HepG2 (cell line): ENCODE measurements at places on chromosomes 7 and 10. TPM values are rescaled to one million over a fixed set of nuclear protein-coding genes. Genes with fewer than 3 reads are reported as not detected.
A peak's percentile ranks its signal among the peaks of the same experiment; 100 is the strongest.

The GALNT17 gene
- total RNA-seq: not detected in 2 replicates

The DNAJC12 gene
- 11.6 and 14.4 TPM in 2 replicates for total RNA-seq

The MLXIPL gene
- 17.2 and 51.6 TPM in 2 replicates for total RNA-seq

The PGAM2 gene
- total RNA-seq: 0.22 TPM in 1 of 2 replicates, not detected in the other

The CALHM3 gene
- not detected in 2 replicates for total RNA-seq

- H3K36me3 ChIP-seq: no peaks in the 10 kb centered on the region
- no peak overlapping the region for H3K27ac ChIP-seq
- no peaks in the 10 kb centered on the region for H3K4me1 ChIP-seq
Observed at GRCh38 chr10:114577133-114577532, 80.9 kb downstream of the ABLIM1 start.

DNA sequence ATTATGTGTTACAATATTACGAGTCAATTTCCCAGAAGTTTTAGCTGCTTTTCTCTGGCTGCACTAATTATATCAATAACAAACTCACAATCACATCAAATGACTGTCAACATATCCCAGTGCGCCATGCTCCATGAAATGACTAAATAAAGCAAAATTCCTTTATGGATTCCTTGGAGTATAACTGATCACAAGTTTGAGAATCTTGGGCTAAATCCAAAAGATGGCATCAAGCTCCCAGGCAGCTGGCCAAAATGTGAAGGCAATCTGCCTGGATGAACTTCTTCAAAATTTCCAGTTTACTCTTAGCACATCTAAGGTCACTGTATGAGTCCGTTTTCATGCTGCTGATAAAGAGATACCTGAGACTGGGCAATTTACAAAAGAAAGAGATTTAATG, 210.8 kb downstream of the CCSER2 start:
- no peak for DNase-seq
- no peak overlapping the region for H3K27ac ChIP-seq
- H3K27me3 ChIP-seq: 0 out of 3 replicates have a peak, but pooled peaks cover 5% of the 10 kb centered on the region
- no peaks in the 10 kb centered on the region for H3K36me3 ChIP-seq
- peaks cover 51% of the 10 kb centered on the region for H3K4me1 ChIP-seq

DNA sequence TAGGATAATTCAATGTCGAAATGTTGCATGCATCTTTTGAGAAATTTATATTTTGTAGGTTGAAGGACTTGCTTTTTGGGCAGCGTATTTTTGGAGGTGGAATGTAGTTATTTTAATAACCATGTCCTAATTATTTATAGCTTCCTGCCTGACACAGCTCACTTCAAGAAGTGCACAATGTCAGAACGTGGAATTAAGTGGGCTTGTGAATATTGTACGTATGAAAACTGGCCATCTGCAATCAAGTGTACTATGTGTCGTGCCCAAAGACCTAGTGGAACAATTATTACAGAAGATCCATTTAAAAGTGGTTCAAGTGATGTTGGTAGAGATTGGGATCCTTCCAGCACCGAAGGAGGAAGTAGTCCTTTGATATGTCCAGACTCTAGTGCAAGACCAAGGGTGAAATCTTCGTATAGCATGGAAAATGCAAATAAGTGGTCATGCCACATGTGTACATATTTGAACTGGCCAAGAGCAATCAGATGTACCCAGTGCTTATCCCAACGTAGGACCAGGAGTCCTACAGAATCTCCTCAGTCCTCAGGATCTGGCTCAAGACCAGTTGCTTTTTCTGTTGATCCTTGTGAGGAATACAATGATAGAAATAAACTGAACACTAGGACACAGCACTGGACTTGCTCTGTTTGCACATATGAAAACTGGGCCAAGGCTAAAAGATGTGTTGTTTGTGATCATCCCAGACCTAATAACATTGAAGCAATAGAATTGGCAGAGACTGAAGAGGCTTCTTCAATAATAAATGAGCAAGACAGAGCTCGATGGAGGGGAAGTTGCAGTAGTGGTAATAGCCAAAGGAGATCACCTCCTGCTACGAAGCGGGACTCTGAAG, 620 bp downstream of the ZRANB1 start:
- peaks cover 15% of the 10 kb centered on the region; the same call in 2 of the 3 replicates for H3K36me3 ChIP-seq
- no peaks in the 10 kb centered on the region for H3K4me1 ChIP-seq
- H3K4me3 ChIP-seq: no peak overlapping the region
- no peak for DNase-seq

DNA sequence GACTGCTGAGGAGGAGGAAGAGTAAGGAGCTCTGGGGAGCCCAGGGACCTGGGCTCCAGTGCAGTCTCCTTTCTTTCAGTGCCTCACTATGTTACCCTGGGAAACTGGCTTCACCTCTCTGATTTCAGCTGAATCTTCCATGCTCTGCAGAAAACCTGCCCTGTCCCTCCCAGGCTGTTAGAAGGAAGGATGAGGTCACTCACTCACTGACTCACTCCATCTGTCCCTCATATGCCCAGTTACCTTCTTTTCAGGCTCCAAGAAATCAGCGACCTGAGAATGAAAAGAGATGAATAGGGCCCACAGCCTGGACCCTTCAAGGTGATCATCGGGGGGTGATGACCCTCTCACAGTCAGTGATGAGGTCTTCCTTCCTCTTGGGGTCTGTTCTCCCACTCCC, 481 bp downstream of the SFTPA2 start:
- H3K4me1 ChIP-seq: peaks cover 9% of the 10 kb centered on the region; the same call in 1 of the 2 replicates
- peaks cover 1% of the 10 kb centered on the region for H3K27me3 ChIP-seq
- H3K27ac ChIP-seq: no peak overlapping the region
- no peak for DNase-seq
- no peaks in the 10 kb centered on the region for H3K36me3 ChIP-seq

GRCh38 chr7:116629051-116629463, 42.9 kb upstream of the MET start:
- H3K4me1 ChIP-seq: peaks cover 14% of the 10 kb centered on the region
- H3K27ac ChIP-seq: no peak overlapping the region
- no peak for DNase-seq

- no peaks in the 10 kb centered on the region for H3K4me1 ChIP-seq
- H3K36me3 ChIP-seq: no peaks in the 10 kb centered on the region
- H3K27me3 ChIP-seq: peaks cover 12% of the 10 kb centered on the region; the same call in 2 of the 3 replicates
- no peak overlapping the region for H3K4me3 ChIP-seq
- DNase-seq: no peak
- H3K27ac ChIP-seq: no peak overlapping the region
Observed at GRCh38 chr7:150801946-150802771, 1.6 kb downstream of the TMEM176A start.

DNA sequence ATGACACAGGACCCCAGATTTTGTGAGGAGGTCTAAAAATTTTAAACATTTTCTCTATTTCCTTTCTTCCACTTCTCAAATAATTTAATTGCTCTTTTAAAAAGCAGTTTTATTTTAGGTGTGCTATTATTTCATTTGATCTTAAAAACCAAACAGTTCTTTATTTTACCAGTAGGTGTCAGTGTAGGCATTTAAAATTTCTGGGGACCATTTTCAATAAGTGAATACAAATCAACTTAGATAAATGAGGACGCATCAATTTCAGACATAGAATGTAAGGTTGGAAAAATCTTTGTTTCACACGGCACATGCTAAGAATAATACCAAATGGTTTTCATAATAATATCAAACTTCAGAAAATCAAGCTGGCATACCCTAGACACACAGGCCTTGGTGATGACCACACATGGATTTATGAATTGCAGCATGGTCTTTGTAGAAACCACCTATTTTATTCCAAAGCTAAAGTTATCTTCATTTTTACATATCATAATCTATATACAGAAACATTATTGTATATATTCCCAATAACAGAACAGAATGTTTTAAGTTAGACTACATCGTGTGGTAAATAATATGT, 127.6 kb upstream of the SLC26A5 start:
- H3K27ac ChIP-seq: no peak overlapping the region
- H3K27me3 ChIP-seq: no peaks in the 10 kb centered on the region; the same call in 1 of the 2 replicates
- peak; percentile 7 for DNase-seq

DNA sequence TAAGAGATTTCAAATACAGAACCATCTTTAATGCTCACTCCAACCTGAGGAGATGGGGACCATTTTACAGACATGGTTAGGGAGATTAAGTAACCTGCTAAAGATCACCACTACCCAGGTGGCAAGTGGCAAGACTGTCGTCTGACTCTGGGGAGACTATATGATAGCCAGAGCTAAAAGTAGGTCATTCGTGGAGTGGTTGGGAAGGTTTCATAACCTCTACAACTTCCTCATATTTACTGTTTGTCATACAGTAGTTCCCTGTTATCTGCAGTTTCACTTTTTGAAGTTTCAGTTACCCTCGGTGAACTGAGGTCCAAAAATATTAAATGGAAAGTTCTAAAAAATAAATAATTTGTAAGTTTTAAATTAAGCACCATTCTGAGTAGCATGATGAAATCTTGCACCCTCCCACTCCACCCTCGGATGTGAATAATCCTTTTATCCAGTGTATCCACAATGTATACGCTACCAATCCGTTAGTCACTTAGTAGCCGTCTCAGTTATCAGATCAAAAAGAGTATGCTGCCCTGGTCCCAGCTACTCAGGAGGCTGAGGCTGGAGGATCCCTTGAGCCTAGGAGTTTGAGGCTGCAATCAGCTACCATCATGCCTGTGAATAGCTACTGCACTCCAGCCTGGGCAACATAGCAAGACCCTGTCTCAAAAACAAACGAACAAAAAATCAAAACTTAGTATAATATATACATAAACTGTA, 14.9 kb upstream of the LGI1 start:
- H3K4me1 ChIP-seq: no peaks in the 10 kb centered on the region
- H3K4me3 ChIP-seq: no peak overlapping the region
- no peak overlapping the region for H3K27ac ChIP-seq
- H3K36me3 ChIP-seq: no peaks in the 10 kb centered on the region

GRCh38 chr7:18175801-18176450, 148.3 kb upstream of the PRPS1L1 start:
- H3K27ac ChIP-seq: no peak overlapping the region
- peaks cover 20% of the 10 kb centered on the region for H3K4me1 ChIP-seq
- no peak overlapping the region for H3K4me3 ChIP-seq
- H3K36me3 ChIP-seq: no peaks in the 10 kb centered on the region

DNA sequence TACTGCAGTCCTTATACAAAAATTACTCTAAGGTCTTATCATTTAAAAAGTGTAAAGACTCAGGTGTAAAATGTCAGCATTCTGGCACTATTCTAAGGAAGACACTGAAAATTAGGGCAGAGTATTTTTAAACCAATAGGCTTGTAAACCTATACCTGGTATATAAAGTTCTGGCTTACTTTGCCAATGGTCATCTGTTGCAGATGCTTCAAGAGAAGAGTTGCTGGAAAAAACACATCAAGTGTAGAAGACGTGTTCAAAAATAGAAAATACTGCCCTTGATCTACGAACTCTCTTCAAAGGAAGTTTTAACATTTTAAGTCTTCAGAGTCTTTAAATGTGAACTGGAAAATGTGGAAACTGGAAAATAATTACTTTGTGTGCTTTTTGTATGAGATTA, 23.9 kb downstream of the NT5C3A start:
- H3K36me3 ChIP-seq: peaks cover 3% of the 10 kb centered on the region; the same call in 1 of the 3 replicates
- H3K4me3 ChIP-seq: no peak overlapping the region
- DNase-seq: no peak
- no peak overlapping the region for H3K27ac ChIP-seq
- H3K4me1 ChIP-seq: peaks cover 72% of the 10 kb centered on the region

DNA sequence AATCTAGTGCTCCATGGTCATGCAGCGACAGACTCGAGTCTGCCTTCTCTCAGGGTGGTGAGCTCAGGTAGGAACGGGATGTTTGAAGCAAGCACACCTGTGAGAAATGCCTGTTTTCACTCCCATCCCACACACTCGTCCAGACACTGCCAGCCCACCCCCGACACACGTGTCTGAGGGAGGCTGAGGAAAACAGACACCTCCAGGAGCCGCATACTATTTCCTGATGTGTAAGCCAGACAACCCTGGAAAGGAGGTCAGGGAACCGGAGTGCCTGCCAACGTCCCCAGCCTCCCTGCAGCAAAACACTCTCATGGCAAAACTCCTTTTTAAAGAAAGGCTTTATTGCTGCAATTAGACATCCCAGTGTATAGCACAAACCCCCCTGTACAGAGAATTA, 80.2 kb downstream of the ALOX5 start:
- peaks cover 8% of the 10 kb centered on the region; the same call in 1 of the 2 replicates for H3K4me1 ChIP-seq
- no peak for DNase-seq
- peaks cover 7% of the 10 kb centered on the region for H3K36me3 ChIP-seq
- H3K27ac ChIP-seq: no peak overlapping the region

GRCh38 chr7:40232242-40232893, 97.6 kb downstream of the SUGCT start:
- no peaks in the 10 kb centered on the region for H3K36me3 ChIP-seq
- no peak overlapping the region for H3K27ac ChIP-seq
- no peaks in the 10 kb centered on the region for H3K27me3 ChIP-seq
- no peak overlapping the region for H3K4me3 ChIP-seq

DNA sequence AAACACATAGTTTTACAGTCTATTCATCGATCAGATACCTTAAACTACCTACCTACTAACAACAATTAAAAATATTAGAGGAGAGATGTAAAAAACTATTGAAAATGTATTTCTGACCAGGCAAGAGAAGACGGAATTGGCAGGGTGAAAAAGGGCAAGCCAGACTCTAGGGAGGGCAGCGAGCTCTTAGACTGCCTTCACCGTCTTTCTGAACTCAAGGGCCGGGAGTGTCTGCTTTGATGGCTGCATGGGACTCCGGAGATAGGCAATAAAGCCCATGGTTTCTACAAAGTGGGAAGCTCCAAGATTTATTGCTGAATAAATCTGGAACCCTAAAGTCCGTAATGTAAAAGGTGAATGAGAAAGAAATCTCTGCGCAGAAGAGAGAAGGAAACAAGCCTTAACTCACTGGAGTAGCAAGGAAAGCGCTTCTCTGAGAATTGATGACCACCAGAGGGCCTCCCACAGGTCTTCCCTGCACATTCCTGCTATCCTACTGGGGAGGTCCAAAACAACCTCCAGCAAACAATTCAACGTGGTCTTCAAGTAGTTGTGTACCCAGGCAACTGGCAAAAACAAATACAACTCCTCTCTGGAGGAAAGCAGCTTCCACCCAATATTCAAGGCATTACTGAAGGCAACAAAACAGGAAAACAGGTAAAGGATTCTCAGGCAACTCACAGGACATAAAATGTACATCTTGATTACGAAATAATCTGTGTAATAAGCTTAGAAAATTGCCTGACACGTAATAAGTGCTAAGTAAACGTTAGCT, 181.3 kb downstream of the SDK1 start:
- H3K4me3 ChIP-seq: no peak overlapping the region
- no peaks in the 10 kb centered on the region for H3K36me3 ChIP-seq
- no peaks in the 10 kb centered on the region for H3K27me3 ChIP-seq
- peaks cover 13% of the 10 kb centered on the region for H3K4me1 ChIP-seq
- no peak overlapping the region for H3K27ac ChIP-seq
- peak; percentile 55 for DNase-seq

DNA sequence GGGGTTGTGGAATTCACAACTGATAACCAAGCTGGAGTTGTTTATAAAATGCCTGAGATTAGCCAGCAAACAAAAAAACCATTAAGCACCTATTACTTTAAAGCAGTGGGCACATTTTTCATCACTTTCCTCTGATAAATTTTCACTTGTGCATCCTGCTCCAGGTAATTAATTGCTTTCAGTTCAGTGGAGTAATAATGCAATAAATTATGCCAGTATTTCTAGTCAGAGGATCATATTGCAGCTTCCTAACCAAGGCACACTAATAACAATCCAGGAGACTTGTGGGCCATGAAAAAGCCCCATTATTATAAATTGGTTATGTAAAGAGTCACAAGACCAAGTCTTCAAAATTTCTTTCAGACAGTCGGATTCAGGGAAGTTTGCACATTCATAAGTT, 193.2 kb downstream of the LRMDA start:
- no peaks in the 10 kb centered on the region; the same call in 1 of the 2 replicates for H3K36me3 ChIP-seq
- H3K4me3 ChIP-seq: no peak overlapping the region
- H3K27me3 ChIP-seq: no peaks in the 10 kb centered on the region
- peaks cover 15% of the 10 kb centered on the region for H3K4me1 ChIP-seq
- no peak for DNase-seq

- no peak overlapping the region for H3K27ac ChIP-seq
- H3K4me3 ChIP-seq: no peak overlapping the region
- peaks cover 13% of the 10 kb centered on the region; the same call in 2 of the 3 replicates for H3K27me3 ChIP-seq
Observed at GRCh38 chr7:75819711-75820110, 6.1 kb upstream of the CCL24 start.
